MM.1S (cell line): ENCODE measurements at places on chromosomes 3 and 15.

DNA sequence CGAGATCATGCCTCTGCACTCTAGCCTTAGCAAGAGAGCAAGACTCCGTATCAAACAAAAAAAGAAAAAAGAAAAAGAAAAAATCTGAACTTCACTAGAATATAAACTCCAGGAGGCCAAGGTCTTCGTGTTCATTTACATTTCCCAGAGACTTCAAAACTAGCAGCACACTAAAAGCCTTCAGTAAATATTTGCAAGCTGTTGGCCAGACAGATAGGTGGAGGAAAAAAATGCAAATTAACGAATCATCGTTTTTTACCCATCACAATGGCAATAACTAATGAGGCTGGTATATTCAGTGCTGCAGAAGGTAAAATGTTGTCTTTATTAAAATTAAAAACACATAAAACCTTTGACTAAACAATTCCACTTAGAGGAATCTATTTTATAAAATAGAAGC is 80.6 kb downstream of the CLASP2 start:
- DNase-seq: no peak

DNA sequence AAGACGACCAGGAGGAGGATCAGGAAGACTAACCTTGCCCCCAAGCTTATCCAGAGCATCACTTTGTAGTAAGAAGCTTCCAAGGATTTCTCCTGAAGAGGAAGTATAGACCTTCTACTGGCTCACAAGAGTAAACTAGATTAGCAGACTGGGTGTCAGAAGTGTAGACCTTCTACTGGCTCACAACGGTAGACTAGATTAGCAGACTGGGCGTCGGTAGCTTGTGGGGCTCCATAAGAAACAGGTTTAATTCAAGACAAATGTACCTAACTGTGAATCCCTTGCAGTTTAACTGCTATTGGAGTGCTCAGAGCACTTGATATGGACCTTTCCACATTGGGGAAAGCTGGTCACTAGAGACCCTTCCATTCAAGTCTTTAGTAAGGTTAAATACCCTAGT is 12.9 kb downstream of the FBXO40 start:
- no peak for DNase-seq

DNA sequence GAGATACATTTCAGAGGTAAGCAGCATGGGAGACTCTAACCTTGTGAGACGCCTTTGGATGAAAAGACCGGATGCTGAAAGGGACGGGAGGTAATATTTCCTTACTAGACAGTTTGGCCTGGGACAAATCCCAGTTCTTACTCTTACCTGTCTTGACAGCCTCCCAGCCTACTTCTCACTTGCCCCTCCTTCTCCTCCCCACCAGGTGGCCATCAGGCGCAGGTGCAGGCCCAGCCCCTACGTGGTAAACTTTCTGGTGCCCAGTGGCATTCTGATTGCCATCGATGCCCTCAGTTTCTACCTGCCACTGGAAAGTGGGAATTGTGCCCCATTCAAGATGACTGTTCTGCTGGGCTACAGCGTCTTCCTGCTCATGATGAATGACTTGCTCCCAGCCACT is 6.3 kb downstream of the HTR3D start:
- no peak for DNase-seq

DNA sequence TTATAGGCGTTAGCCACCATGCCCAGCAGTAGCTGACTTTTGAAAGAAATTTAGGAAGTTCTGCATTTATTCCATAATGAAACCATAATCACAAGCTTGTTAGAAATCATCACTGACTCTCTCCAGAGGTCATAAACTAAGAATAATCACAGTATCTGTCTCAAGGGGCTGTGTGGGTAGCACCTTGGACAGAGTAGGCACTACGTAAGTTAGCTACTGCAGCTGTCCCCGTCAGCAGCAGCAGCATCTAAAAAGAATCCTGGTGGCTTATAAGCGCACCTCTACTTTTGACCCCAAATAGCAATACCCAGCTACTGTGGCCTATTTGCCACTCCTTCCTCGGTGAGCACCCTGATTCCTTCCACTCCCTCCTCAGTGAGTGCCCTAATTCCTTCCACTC is 57.8 kb upstream of the RPL35A start:
- DNase-seq: no peak
